Suprapubic skin (tissue), 4 donors: ENCODE measurements at places on chromosomes 7 and 10. TPM values are rescaled to one million over a fixed set of nuclear protein-coding genes. Genes with fewer than 3 reads are reported as not detected.

- no peak for DNase-seq
Observed at GRCh38 chr7:7351832-7352231, 169.5 kb downstream of the C1GALT1 start.

DNA sequence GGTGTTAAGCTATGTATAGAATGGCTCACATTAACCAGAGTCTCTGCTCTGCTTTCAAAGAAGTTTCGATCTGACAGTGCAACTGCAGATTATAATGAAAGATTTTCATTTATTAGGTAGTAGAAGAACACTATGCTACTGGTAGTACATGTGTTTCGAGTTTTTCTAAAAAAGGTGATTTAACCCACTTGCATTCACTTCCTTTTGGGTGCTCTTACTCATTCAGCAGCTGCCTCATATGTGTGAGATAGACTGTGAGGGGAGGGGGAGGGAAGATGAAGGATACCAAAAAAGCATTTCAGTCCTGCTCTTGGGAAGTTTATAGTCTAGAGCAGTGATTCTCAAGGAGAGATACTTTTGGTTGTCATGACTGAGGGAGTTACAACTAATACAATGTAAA lies 20.4 kb downstream of the PLEKHA8 start:
- DNase-seq = no peak

DNA sequence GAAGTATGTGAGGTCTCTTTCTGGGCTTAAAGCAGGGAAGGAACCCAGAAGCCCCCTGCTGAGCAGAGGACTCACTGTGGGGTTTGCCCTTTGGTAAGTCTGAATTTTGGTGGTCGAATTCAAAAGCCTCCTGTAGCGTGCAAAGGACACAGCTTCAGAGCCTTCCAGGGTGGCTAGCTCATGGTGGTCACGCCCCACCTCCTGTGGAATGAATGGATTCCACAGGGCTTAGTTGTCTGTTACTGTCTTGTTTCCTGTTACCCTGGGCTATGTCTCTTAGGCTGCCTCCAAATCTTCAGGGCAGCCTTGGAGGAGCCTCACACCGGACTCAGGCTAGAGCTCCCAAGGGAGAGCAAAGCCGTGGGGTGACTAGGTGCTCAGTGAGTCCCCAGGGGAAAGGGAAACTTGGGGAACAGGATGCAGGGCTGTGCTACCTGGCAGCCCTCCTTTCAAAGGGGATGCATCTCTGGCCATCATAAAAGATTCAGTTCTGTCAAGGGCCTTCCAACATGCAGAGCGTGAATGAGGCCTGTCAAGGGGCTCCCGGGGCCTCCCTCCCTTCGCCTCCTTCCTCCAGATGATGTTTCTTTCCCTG lies 211.7 kb downstream of the CCSER2 start:
- no peak for DNase-seq

DNA sequence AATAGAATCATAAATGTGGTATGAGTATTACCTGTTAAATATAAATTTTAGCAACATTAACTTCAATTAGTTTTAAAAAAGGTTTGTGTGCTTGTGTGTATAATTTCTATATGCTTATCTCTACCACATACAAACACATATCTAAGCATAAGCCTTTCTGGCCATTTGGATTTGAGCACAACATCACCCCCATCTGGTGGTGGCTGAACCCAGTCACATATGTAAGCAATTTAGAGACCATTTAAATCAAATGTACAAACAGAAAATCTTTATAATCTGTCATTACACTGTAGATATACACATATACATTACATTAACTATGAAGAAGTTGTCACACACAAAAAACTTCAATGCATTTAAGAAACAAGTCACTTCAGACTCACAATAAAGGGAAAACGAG lies 31.7 kb downstream of the GPR22 start:
- no peak for DNase-seq

DNA sequence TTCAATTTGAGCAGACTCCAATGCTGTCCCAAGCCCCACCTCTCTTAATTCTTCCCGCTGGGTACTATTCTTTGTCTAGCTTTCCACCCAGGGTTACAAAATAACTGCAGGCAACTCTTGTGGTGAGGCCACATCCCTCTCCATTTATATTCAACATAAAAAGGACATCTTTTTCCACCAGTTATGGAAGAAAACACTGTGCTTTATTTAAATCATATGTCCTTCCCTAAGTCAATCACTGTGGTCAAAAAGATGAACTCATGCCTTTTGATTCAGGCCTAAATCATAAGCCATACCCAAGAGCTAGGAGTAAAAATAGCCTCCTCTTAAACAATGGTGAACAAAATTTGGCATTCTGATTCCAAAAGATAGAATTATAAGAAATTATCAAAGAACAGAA lies 386.0 kb downstream of the SEMA3D start:
- DNase-seq = no peak

- peak; percentile 55 for DNase-seq
Observed at GRCh38 chr7:36279200-36279925, 110.3 kb upstream of the ANLN start.

GRCh38 chr7:12066521-12066920 lies 144.6 kb upstream of the TMEM106B start:
- DNase-seq = no peak

GRCh38 chr10:75623310-75624093 lies 192.1 kb downstream of the LRMDA start:
- DNase-seq = no peak

DNA sequence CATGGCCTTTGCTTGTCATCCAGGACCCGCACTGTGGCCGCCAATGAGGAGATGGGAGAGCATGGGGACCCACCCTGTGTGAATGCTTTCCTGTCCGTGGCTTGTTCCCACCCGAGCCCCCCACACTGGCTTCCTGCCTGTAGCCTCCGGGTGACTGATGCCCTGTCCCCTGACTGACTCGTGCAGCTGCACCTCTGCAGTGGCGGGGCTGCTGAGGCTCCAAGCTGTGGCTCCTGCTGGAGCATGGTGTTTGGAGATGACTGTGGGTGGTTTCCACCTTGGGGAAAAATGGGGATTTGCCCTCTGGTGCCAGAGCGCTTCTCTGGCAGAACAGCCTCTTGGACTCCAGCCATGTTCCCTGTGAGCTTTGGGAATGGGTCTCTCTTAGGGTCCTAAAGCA lies 2.1 kb downstream of the CAMK1D start:
- DNase-seq = no peak

GRCh38 chr7:151687523-151688235 lies 168.0 kb upstream of the RHEB start:
- DNase-seq = no peak

DNA sequence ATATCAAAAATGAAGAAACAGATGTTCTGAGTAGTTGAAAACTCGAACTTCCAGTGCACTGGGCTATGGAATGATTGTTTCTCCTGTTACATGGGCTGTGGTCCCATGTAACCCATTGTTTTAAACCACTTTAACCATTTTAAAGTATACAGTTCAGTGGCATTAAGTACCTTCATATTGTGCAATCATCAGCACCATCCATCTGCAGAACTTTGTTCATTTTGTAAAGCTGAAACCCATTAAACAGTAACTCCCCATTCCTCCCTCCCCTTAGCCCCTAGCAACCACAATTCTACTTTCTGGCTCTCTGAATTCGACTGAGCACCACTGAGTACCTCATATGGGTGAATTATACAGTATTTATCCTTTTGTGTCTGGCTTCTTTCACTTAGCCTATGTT lies 217.4 kb downstream of the LRMDA start:
- no peak for DNase-seq

DNA sequence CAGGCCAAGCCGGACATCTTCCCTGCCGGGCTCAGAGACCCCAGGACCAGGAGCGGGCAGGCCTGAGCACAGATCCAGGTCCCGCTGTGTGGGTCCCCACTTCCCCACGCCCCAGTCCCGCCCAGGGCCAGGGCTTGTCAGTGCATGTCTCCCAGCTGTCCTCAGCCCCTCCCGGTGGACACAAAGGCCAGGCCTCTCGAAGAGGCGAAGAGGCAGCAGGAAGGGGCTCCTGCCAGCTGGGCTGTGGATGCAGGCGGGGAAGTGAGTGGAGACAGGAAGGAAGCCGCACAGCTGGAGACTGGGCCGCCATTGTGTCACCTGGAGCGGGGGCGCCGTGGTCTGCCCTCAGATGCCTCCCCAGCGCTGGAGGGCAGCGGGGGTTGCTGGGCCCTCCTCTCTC lies 4.8 kb downstream of the GRIFIN start:
- peak; percentile 63 for DNase-seq

DNA sequence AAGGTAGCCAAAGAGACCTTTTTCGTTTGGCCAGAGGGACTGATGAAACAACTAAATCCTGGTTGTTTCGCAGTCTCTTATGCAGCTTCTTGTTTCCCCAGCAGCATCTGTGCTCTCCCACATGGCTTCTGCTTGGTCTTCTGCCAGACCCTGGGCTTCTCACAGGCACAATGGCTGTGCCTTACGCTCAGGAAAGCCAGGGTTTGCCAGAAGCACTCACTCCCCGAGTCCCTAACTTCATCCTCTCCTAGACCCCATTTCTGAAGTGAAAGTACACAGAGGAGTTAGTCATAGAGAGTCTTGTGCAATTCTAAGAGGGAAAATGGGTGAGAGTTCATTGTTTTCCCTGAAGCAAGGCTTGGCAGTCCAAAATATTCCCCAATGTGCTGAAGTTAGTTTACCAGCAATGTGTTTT lies 121.7 kb downstream of the EVX1 start:
- DNase-seq = no peak

- no peak for DNase-seq
Observed at GRCh38 chr7:590731-591551, 71.3 kb upstream of the PDGFA start.

DNA sequence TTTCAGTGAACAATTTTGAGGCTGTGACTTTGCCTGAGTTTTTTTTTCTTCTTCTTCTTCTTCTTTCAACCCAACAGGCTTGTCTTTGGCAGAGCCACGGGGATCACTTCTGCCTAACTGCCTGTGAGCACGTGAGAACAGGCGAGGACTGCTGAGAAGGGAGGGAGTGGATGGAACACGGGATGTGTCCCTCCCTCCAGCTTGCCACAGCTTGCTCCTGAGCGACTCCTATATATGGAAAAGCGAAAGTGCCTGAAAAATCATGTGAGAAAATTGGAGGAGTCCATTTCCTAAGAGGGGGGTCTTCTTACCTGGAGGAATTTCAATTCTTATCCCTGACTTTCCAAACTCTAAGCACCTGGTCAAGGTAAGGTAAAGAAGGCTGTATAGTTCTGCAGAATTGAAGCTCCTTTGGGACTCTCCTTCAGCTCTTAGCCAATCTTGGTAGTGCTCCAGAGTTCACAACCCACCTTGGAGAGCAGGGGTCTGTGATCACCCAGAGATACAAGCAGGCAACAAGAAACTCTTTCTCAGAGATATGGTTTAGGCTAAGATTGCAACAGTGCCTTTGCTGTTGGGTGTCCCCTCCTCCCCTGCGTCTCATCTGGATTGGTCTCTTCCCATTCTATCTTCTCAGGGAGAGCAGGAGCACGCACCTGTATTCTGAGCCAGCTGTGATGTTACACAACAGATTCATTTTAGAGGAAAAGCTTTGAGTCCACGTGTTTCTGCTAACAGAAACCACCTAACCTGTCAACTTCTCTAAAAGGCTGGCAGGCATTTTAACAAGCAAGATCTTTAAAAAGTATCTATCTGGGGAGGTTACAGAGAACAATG lies at the start of gene MAT1A:
MAT1A (minus strand) TSS at position 208 of the 837 bp plus-strand sequence. CDS start 235 bp downstream, outside the sequence.
- no peak for DNase-seq

- peak; percentile 59 for DNase-seq
Observed at GRCh38 chr10:33927347-33927746, 592.9 kb upstream of the NRP1 start.

DNA sequence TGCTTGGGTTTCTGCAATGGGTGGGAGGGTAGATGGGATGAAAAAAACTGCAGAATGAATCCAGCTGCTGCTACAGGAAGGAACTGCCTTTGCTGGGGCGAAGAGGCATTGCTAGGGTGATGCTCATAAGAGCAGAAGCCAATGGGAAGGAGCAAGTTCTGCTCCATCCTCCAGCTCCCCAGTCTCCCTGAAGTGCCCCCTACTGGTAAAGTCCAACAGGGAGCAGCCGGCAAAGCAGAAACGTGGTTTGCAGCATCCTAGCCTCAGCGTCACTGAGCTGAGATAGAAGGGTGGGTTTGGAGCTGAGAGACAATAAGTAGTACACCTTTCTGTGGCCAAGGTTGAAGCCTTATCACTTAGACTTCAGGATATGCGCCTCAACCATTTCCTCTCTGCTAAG lies 220.5 kb downstream of the CCSER2 start:
- DNase-seq = no peak

DNA sequence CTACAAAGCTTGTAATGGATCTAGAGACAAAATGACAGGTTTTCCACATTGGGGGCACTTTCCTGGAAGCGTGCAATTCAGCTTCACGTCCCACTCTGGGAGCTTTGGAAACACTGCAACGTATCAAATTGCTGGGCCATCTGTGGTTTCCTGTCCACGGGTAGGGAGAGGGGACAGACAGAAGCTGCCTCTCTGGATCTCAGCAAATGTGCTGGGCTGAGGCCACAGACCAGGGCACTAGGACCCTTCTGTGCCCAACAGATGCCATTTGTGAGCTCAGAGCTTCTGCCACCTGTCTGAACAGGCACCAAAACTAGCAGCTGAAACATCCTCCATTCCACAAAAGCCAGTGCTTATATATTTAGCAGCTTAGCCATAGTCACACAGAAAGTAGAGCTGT lies 40.9 kb upstream of the FRMD4A start:
- DNase-seq = no peak

DNA sequence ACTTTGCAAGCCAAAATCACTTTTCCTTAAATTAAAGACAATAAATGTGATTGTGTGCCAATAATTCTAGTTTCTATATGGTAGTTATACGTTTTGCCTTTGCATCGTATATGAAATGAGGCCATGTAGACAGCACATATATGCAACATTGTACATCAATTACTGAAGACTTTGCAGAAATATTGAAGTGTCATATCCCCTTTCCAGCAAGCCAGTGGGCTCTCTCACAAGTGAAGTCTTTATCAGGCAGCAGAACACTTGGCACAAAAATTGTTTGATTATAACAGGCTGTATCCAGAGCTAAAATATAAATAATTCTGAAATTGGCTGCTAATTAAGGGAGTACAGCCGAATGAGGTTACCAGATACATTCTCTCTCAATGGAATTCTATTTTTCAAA lies 588.6 kb upstream of the SEMA3D start:
- no peak for DNase-seq

- DNase-seq = no peak
Observed at GRCh38 chr7:150556521-150557138, 10.6 kb upstream of the GIMAP4 start.

GRCh38 chr7:23369100-23369499 lies 70.0 kb downstream of the MALSU1 start:
- no peak for DNase-seq

Gene SH2D4B
- not detected for total RNA-seq

Gene TCAF2
- total RNA-seq = 10.5 TPM

Gene PGAM2
- 5.0 TPM for total RNA-seq

Gene GIMAP7
- 2.3 TPM for total RNA-seq

Gene FXYD4
- not detected for total RNA-seq

Gene PRTFDC1
- total RNA-seq = 0.76 TPM

Gene MKX
- total RNA-seq = 0.68 TPM

Gene WASL
- total RNA-seq = 30.0 TPM

Gene OPN1SW
- not detected for total RNA-seq
